ENCODE measurements at places on chromosomes 7 and 10.

- DNase-seq, result no peak
Measured at GRCh38 chr10:72335394-72336258, 19.1 kb downstream of the DNAJB12 start.

GRCh38 chr10:132987671-132988571 lies 45.6 kb upstream of the CFAP46 start:
- DNase-seq, result no peak

GRCh38 chr7:148799893-148800555 lies 84.1 kb downstream of the EZH2 start:
- DNase-seq, result no peak

GRCh38 chr10:44132361-44133289 lies 252.3 kb downstream of the CXCL12 start:
- no peak for DNase-seq

GRCh38 chr10:79498291-79498829 lies 14.0 kb upstream of the EIF5AL1 start:
- DNase-seq, result no peak

DNA sequence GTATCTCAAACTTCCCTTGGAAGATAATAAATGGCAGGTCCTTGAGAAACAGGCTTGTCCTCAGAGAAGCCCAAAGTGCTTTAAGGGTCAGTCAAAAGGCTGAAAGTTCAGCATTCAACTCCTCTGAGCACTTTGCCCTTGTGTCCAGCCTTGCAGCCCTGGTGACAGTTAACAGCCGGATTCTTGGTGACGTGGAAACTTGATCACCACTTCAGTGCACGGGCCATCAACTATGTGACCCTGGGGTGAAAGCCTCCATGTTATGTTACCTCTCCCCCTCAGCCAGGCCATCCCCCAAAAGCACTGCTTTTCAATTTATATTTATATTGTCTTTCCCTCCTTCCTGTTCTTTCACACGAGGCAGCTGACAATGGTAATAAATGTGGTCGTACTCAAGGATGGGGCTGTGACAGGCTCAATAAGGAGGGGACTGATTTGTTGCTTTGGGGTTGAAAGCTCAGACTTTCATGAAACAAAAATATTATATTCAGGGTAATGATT lies 164.0 kb upstream of the NRP1 start:
- DNase-seq, result no peak

DNA sequence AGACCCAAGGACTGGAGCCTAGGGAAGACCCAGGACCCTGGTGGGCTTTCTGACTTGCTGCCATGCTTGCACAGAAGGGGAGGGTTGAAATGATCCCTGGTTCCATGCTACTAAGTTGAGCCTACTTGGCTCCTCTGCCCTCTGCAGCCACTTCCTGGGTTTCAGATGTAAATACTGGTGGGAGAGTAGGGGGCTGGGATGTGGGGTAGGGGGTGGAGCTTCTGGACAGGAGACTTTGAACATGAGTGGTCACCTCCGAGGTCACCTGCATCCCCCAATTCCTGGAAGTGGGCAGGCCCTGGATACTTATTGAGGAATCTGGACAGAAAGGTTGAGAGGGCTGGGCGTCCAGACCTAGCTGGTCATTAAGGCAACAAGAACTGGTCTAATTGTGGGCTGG lies 2.9 kb upstream of the ZMIZ1 start:
- no peak for DNase-seq

DNA sequence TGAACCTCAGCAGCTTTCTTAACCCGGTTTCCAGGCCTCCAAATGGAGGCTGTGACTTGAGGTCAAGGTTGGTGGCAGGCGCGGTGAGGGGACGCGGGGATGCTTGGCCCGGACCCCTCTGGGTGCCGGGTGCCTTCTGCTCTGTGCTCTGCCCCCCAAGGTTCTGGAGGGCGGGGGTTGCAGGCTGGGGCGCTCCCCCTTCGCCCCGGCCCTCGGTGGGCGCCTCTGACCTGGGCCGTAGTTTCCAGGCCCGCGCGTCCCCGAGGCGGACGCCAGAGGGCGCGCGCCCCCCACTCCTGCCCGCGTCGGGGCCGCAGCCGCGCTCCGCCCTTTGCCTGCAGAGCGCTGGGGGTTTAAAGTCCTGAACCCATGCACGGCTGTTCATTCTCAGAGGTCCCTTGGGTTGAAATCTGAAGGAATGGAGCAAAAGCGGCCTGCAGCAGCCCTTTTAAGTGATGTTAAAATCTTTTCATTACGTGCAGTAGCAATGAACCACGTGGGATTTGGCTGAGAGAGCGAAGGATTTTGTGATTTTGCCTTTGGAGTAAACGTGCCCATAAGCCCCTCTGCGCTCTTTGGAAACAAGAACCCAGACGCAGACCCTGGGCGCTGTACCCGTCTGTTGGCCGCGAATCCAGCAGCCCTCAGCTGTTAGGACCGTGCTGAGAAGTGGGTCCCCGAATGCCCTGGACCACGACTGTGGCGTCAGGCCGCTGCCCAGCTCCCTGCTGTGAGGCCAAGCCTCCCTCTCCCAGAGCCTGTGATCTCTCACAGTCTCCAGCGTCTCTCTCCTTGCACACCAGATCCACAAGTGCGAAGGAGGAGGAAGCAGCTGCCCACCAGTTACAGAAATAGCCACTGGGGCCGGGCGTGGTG lies 135.0 kb downstream of the ACTR3B start:
- peak; percentile 49 for DNase-seq

GRCh38 chr10:117126034-117126433 lies 12.0 kb downstream of the VAX1 start:
- no peak for DNase-seq

- peak; percentile 92 for DNase-seq
Measured at GRCh38 chr10:33483124-33483815, 148.8 kb upstream of the NRP1 start.

DNA sequence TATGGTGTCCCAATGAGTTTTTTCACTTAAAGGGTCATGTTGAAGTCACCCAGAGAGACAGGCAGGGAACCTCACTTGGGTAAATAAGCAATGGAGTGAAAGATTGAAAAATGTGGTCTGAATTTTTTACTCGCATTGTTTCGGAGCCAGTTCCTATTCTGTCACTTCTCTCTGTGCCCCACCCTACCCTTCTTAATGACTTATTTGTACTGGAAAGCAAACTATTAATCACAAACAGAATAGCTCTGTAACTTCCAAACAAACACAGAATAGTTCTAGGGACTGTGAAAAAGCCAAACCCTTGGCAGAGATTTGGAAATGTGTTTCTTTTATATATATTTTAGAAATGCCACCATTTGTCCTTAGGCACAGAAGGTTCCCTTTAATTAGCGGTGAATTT lies 76.0 kb downstream of the LRMDA start:
- no peak for DNase-seq

GRCh38 chr7:122767339-122767738 lies 64.6 kb upstream of the RNF148 start:
- no peak for DNase-seq

GRCh38 chr10:70693619-70694335 lies 21.5 kb downstream of the ADAMTS14 start:
- DNase-seq, result no peak

- no peak for DNase-seq
Measured at GRCh38 chr10:44069573-44069972, 315.3 kb downstream of the CXCL12 start.

DNA sequence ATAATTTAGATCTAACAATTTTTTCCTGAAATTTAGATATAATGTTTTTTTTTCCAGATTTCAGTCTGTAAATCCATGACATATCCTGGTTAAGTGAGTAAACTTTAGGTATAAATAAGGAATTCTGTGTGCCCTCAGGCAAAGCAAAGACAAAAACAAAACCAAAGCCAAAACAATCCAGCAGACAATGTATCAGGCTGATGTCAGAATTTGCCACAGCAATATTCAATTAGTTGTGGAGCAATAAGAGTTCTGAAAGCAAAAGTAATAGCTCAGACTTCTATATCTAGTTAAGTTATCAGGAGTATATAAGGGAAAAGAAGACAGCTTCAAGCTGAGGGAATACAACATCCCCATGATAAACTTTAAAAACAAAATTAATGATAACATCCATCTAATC lies 82.0 kb downstream of the MKX start:
- no peak for DNase-seq

DNA sequence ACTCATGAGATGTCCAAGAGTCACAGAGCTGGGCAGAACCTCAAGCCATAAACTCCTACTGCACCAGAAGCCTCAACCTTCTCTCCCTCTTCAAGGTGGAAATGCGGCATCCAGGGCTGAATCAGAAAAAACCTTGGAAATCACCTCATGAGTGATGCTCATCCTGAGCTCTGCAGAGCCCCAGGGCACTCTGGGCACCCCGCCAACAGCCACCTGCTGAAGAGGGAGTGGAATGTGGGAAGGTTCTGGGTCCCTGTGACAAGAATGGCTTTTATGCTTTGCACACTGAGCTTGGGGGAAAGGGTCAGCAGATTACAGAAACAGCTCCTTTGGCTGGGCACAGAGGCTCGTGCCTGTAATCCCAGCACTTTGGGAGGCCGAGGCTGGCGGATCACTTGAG lies 18.8 kb downstream of the NUDT1 start:
- DNase-seq, result peak; percentile 30

GRCh38 chr7:106866298-106867281 lies 1.5 kb downstream of the PIK3CG start:
- no peak for DNase-seq

DNA sequence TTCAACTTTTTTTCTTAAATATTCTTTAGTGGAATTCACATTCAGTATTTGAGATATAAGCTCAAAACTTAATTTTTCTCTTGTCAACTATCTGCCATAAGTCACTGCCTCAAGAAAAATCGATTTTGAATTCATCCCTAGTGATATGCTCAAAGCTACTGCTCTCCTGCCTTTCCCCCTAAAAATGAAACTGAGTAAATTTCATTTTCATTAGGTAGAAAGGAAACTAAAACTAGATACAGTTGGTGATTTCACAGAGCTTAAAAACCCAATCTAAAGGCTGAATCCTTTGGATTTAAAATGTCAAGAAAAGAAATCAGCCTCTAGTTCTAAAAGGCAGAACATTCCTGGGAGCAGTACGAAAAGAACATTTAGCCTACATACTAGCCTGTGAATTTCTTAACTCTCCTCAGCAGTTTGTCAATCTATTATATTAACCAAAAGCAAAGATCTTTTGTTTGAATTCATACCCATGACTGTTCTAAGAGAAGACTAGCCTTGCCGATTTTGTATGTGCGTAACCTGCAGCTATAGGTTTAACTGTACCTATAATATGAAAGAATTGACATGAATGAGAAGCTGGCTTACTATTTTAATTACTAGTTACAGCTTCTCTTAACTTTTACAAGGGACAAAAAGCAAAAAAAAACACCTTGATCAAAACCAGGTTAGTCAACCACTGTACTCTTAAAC lies 4.9 kb upstream of the FAM53B start:
- no peak for DNase-seq

- DNase-seq, result no peak
Measured at GRCh38 chr7:38142736-38143135, 35.3 kb upstream of the STARD3NL start.

GRCh38 chr10:58967551-58968388 lies 208.7 kb upstream of the PHYHIPL start:
- peak; percentile 38 for DNase-seq

- no peak for DNase-seq
Measured at GRCh38 chr10:52232561-52233350, 81.3 kb upstream of the DKK1 start.
